ENCODE measurements at places on chromosomes 2 and 18. TPM values are rescaled to one million over a fixed set of nuclear protein-coding genes. Genes with fewer than 3 reads are reported as not detected.

GRCh38 chr2:195486987-195487644, 169.9 kb upstream of the SLC39A10 start:
- DNase-seq = no peak
- H3K27ac ChIP-seq = no peak overlapping the region
- no peaks in the 10 kb centered on the region for H3K4me1 ChIP-seq
- no peaks in the 10 kb centered on the region for H3K27me3 ChIP-seq
- no peaks in the 10 kb centered on the region for H3K36me3 ChIP-seq

GRCh38 chr2:235414422-235414821, 79.4 kb upstream of the AGAP1 start:
- H3K27ac ChIP-seq = no peak overlapping the region
- no peaks in the 10 kb centered on the region for H3K27me3 ChIP-seq
- H3K4me1 ChIP-seq = no peaks in the 10 kb centered on the region
- H3K4me3 ChIP-seq = no peak overlapping the region
- no peaks in the 10 kb centered on the region for H3K36me3 ChIP-seq
- DNase-seq = no peak

The BCL11A gene
- total RNA-seq = 0.50 TPM

DNA sequence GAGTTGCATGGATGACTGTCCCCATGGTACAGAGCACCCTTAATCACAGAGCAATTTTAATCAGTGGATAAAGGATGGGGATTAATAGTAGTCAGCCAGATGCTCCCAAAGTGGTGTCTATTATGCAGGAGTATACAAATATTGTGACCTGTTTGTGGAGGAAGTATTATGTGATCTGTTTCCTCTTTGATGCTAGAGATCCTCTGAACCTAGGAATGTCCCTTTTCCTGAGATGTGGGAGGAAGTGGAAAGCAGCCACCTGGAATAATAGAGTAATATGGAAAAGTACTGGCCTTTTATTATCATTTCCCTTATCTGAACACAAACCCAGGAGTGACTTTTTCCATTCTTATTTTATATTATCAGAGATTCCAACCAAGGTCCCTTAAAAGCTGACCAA, 94.2 kb upstream of the EFEMP1 start:
- no peak for DNase-seq
- H3K27me3 ChIP-seq = peaks cover 2% of the 10 kb centered on the region

DNA sequence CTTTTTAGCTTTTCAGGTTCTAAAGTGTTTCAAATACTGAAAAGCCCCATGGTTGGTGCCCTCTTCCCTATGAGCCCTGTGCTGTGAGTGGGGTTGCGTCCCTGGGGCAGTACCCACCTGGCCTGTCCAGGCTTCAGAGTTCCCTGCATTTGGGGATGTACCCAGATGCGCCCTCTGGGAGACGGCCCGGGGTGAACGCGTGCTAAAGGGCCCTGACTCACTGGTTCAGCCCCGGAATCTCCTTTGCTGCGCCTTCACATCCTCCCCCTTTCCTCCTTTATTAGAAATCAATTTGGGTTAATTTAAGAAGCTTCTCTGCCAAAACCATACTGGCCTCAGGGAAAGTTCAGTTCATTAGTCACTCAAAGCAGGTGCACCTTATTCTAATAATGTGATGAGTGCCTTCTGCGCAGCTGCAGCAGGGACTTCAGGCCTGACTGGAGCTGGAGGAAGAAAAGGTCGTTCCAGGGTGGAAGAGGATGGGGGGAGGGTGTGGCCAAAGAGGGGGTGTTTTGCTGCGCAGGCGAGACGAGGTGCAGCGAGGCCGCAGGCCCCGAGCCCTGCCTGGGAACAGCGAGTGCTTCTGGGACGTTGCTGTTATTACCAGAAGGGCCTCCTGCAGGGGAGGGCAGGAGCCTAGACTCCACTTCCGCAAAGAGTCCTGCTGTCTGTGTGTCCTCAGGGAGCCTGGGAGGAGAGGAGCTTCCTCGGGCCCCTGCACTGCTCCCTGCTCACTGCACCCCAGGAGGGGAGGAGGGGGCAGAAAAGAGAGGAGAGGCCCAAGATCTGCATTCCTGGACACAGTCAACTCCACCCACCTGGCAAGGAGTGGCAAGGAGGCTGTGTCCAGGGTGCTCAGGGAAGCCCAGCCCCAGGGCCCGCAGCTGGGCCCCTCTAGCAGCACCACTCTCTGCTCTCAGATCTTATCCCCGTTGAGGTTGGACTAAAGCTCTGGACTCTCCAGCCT, 223.2 kb upstream of the PXDN start:
- no peaks in the 10 kb centered on the region for H3K36me3 ChIP-seq
- no peak overlapping the region for H3K4me3 ChIP-seq
- H3K27ac ChIP-seq = no peak overlapping the region
- DNase-seq = no peak
- H3K27me3 ChIP-seq = no peaks in the 10 kb centered on the region

DNA sequence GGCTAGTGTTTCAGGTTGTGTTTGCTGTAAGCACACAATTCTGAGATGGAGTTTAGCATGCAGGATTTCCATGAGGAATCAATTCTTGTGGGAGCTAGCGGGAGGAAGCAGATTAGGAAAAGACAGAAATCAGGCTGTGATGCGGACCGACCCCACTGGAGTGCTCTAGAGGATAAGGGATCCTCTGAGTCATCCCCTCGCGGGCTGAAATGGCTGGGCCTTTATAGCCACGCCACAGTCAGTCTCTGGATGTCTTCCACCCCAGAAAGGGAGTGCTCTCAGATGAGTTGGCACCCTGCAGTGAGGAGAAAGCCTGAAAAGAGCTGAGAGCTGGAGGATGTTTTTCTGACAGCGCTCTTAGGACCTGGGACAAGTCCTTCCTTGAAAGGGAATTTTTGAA, 102.4 kb downstream of the GALNT3 start:
- no peaks in the 10 kb centered on the region for H3K36me3 ChIP-seq
- H3K4me1 ChIP-seq = no peaks in the 10 kb centered on the region
- no peaks in the 10 kb centered on the region for H3K27me3 ChIP-seq
- no peak overlapping the region for H3K27ac ChIP-seq

The C2orf76 gene
- total RNA-seq = 5.2 TPM

DNA sequence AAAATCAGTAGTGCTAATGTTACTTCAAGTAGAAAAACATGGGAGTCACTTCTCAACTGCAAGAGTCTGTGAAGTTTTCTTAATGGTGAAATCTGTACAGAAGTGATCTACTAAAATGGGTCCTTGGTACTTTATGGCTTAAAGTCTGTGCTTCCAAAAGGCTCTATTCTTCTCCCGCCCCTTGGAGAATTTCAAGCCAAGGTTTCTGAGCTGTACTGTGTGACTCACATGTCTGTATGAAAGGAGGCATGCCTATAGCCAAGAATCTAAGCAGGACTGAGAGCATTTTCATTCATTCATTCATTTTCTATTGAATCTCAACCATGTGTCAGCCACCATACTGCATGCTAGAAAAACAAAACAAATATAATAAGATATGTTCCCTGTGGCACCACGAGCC, 19.8 kb upstream of the DDX18 start:
- H3K27ac ChIP-seq = no peak overlapping the region
- no peaks in the 10 kb centered on the region for H3K4me1 ChIP-seq
- H3K4me3 ChIP-seq = no peak overlapping the region
- H3K27me3 ChIP-seq = peaks cover 2% of the 10 kb centered on the region
- no peaks in the 10 kb centered on the region for H3K36me3 ChIP-seq
- DNase-seq = no peak

DNA sequence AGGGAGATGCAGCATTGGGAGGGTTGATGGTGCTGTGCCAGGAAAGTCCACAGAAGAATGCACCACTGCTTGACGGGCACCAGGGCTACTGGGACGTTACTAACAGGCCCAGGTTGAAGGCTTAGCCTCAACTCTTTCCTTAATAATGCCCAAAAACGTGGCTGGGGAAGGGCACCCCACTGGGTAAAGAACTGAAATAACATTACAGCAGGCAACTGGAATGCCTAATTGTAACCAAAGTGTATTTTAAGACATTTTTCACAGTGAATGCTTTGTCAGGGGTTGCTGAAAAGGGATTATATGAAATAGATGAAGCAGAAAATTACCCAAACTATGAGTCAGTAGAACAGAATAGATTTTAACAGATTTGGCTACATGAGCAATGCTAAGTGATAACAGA, 191.3 kb downstream of the CMPK2 start:
- H3K4me3 ChIP-seq = no peak overlapping the region
- DNase-seq = no peak
- no peak overlapping the region for H3K27ac ChIP-seq
- no peaks in the 10 kb centered on the region for H3K36me3 ChIP-seq
- H3K27me3 ChIP-seq = no peaks in the 10 kb centered on the region

GRCh38 chr2:25981596-25982272, 563 bp downstream of the KIF3C start:
- H3K4me3 ChIP-seq = no peak overlapping the region
- no peak overlapping the region for H3K27ac ChIP-seq
- no peaks in the 10 kb centered on the region for H3K27me3 ChIP-seq
- H3K4me1 ChIP-seq = peaks cover 2% of the 10 kb centered on the region
- H3K36me3 ChIP-seq = no peaks in the 10 kb centered on the region

DNA sequence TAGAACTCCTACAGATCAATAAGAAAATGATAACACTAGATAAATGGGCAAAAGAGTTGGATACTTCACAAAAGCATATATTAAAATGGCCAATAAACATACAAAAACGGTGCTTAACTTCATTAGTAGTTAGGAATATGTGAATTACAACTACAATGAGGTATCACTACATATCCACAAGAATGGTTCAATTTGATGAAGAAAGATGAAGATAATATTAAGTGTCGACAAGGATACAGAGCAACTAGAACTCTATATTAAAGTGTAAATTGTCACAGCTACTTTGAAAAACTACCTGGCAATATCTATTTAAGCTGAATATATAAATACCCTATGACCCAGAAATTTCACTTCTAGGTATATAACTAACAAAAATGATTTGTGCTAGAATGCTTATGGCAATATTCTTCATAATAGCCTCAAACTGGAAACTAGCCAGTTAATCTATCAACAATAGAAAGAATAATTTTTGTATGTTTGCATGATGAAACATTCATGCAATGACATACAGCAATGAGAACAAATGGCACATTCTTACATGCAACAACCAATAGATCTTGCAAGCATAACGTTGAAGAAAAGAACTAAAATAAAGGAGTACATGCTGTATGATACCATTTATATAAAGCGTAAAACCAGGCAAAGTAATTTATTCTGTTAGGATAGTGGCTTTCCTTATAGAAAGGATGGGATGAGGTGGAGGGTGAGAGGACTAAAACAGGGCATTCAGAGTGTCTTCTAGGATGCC, 290.2 kb upstream of the SESTD1 start:
- H3K27ac ChIP-seq = no peak overlapping the region
- peaks cover 6% of the 10 kb centered on the region for H3K4me1 ChIP-seq
- no peak overlapping the region for H3K4me3 ChIP-seq
- no peaks in the 10 kb centered on the region for H3K36me3 ChIP-seq
- H3K27me3 ChIP-seq = no peaks in the 10 kb centered on the region

The RNF125 gene
- total RNA-seq = 3.3 TPM

The PDE6D gene
- 7.1 TPM for total RNA-seq

DNA sequence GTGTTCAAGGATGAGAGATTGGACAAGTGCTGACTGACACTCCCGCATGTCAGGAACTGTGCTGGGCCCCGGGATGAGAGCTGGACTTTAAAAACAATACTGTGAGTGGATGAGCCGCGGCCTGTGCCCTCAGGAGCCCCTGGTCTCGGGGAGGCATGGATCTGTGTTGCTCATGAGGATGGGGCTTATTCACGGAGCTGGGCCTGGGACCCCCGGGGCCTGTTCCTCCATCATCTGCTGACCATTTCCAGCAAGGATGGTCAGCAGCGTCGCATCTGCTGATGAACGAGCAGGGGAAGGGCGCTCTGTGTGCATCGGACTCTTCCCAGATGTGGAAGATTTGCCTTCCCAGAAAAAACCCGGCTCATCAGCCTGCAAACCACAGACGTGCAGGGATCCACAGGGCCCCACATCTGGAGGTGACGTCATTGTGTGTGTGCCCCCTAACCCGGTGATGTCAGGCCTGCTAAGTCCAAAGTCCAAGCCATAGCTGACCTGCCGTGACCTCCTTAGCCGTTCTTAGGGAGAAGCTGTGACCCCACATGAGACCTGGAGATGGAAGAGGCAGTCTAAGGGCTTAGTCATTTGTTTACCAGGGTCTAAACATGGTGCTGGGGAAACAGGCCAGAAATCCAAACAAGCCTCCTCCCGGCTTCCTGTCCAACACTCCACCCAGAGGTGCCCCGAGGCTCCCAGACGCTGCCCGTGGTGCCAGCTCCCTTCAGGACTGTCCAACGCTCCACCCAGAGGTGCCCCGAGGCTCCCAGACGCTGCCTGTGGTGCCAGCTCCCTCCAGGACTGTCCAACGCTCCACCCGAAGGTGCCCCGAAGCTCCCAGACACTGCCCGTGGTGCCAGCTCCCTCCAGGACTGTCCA, 143.9 kb downstream of the PXDN start:
- DNase-seq = no peak
- no peaks in the 10 kb centered on the region for H3K36me3 ChIP-seq
- no peaks in the 10 kb centered on the region for H3K27me3 ChIP-seq
- no peaks in the 10 kb centered on the region for H3K4me1 ChIP-seq
- no peak overlapping the region for H3K4me3 ChIP-seq

DNA sequence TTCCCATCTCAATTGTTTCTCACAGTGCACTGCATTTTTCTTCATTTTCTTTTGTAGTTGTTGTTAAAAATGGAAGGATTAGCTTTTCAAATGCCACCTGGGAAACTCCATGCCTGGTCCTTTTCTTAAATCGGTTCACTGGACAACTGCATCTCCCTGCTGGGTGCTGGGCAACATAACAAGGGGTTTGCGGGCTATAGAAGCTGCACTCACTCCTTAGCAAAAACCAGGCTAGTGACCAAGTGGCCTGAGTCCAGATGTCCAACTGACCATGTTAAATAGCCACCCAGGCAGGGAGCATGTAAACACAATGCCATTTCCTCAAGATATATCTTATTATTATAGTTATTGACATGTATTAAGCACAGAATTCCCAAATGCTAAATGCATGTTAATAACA, 264.9 kb downstream of the ICOS start:
- peaks cover 6% of the 10 kb centered on the region for H3K4me1 ChIP-seq
- H3K27me3 ChIP-seq = no peaks in the 10 kb centered on the region
- H3K36me3 ChIP-seq = no peaks in the 10 kb centered on the region
- no peak overlapping the region for H3K27ac ChIP-seq

GRCh38 chr2:110865188-110865587, 132.8 kb downstream of the ACOXL start:
- H3K4me3 ChIP-seq = no peak overlapping the region
- no peaks in the 10 kb centered on the region for H3K27me3 ChIP-seq
- no peak overlapping the region for H3K27ac ChIP-seq
- no peaks in the 10 kb centered on the region for H3K36me3 ChIP-seq
- no peaks in the 10 kb centered on the region for H3K4me1 ChIP-seq

The CCDC74B gene
- 0.17 TPM for total RNA-seq

The GYPC gene
- 419 TPM for total RNA-seq

GRCh38 chr2:24399434-24400206, 39.3 kb upstream of the ITSN2 start:
- no peaks in the 10 kb centered on the region for H3K27me3 ChIP-seq
- H3K4me1 ChIP-seq = no peaks in the 10 kb centered on the region
- no peak overlapping the region for H3K27ac ChIP-seq
- H3K36me3 ChIP-seq = no peaks in the 10 kb centered on the region

GRCh38 chr2:8965216-8965969, 38.1 kb downstream of the MBOAT2 start:
- no peaks in the 10 kb centered on the region for H3K27me3 ChIP-seq
- no peak overlapping the region for H3K27ac ChIP-seq
- no peak for DNase-seq
- H3K4me1 ChIP-seq = no peaks in the 10 kb centered on the region
